ENCODE measurements at places on chromosomes 7 and 10.

DNA sequence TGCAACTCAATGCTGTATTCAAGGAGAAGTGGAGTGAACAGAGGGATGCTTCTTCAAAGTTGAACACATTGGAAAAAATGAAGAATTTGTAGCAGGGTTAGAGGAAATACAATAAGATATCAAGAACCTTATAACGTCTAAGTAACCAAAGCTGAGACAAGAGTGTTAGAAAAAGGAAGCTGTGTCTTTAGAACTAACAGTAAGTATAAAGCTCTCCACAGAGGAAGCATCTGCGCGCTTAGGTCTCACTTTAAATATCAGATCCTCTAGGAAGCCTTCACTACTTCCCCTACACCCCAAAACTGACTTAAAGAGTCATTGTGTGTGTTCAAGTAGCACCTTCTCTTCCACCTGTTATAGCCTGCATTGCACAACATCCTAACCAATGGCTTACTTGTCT is 43.0 kb downstream of the CH25H start:
- peak; percentile 2 for DNase-seq

DNA sequence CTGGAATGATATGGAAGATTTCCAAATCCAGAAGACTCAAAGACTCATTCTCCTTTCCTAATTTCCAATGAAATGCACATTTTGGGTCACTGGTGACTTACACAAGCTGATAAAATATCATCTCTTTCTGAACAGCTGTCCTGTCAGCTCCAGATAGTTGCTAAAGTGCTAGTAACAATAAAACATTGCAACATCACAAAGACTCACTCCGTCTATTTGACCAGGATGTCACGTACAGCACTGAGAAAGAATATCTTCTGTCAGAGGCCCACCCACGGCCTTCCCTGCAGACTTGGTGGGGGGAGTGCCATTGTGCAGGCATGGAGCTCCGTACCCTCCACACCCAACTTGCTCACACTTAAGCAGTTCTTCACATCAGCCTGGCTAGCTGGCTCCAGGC is 78.9 kb upstream of the EGR2 start:
- no peak for DNase-seq

GRCh38 chr7:102012941-102013461 is 195.6 kb downstream of the CUX1 start:
- no peak for DNase-seq

DNA sequence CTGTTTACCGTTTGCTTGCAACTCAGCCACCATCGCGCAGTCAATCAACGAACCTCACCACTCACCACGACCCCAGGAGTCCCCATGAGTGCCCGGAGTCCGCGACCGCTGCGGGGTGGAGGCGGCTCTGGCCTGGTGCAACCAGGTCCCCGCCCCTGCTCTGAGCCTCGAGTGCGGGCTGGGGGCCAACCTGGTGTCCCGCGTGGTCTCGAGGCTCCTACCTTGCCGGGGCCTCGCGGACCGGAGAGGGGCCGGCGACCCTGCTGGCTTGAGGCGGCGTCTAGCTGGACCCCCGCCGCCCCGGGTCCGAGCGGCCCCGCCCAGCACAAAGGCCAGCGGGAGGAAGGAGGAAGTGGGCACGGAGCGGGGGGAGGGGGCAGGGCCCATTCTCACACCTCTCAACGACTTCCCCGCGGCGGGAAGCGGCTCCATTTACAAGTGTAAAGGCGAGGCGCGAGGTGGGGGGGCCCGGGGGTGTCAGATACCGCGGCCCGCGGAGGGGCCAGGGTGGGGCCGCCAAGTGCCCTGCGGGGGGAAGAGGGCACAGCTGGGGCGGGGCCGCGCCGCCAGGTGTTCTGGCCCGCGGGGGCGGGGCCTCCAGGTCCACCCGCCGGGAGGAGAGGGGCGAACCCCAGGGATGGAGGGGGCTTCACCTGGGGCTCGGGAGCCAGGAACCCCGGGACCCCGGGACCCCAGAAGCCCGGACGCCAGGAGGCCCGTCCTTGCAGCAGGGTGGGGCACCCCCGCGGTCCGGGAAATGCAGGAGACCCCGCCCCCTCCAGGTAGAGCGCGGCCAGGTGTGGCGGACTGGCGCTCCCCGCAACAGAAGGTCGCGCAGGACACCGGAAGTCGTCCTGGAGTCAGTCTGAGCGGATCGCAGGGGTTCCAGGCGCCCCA is 8.6 kb downstream of the CTBP2 start:
- no peak for DNase-seq

- no peak for DNase-seq
These were observed 47.1 kb downstream of the RSU1 start for GRCh38 chr10:16770141-16770540.

- DNase-seq, result no peak
These were observed 170.2 kb downstream of the SKAP2 start for GRCh38 chr7:26694141-26694540.

DNA sequence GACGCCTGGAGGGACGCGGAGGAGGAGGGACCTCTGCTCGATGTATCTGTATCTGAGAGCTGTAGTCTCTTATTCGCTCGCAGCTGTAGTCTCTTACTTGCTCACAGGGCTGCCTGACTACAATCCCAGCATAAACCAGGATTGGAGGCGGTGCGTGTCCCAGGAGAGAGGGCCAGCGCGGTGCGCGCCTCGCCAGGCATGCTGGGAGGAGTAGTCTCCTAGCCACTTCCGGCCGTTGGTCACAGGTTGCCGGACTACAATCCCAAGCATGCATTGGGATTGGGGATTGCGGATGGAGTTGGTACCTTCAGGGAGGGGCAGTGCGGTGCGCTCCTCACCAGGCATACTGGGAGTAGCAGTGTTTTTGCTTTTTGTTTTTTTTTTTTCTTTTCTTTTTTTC is 421.7 kb upstream of the NUPR2 start:
- DNase-seq, result no peak

- no peak for DNase-seq
These were observed 45.5 kb upstream of the SRGN start for GRCh38 chr10:69042417-69042816.

DNA sequence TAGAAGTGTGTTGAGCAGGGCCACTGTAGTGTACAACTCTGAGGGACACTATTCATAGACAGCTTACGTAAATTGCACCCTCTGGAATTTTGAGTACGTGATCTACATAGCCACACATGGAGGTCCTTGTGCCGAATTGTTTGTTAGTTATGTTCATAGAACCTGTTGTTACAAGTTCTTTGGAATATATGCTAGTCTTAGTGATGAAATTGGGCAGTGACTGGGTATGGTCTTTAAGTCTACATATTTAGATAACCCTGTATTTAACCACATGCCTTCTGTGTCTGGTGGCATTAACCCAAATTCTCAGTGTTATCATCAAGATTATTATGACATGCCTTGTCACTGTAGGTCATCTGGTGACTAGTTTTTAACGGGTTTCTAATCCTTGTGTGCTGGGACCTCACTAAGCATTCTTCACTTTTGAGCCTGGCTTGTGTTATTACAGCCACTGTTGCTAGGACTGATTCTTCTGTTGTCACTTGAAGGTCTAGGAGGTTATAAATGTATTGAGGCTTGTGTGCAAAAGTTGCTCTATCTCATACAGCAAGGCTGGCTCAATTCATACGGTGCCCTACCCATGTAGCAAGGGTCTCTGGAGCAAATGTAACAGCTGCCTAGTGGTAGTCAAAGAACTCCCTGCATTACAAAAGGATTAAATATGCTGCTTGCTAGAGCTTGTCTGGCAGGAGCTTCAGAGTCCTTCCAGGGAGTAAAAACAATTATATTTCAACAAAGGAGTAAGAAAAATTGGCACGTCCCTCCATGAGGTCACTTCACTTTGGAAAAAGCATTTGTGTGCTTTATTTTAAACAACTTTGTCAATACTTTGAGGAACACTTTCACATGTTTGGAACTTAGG is 65.4 kb downstream of the CDK14 start:
- DNase-seq, result no peak

- DNase-seq, result no peak
These were observed 485.6 kb downstream of the INHBA start for GRCh38 chr7:41217306-41217705.

Measured in CD8-positive, alpha-beta T cell (primary cell).